Activated T-helper 2 cell treated with anti-CD3 and anti-CD28 coated beads, Interferon-gamma antibody, Interleukin-2, Interleukin-4, amounts not matched to agents 10 μg/mL and 5 μg/mL and 100 μg/mL, durations not matched to agents 14 hours and 24 hours and 36 hours (primary cell): ENCODE measurements at places on chromosomes 11 and 22. TPM values are rescaled to one million over a fixed set of nuclear protein-coding genes. Genes with fewer than 3 reads are reported as not detected.
A peak's percentile ranks its signal among the peaks of the same experiment; 100 is the strongest.

DNA sequence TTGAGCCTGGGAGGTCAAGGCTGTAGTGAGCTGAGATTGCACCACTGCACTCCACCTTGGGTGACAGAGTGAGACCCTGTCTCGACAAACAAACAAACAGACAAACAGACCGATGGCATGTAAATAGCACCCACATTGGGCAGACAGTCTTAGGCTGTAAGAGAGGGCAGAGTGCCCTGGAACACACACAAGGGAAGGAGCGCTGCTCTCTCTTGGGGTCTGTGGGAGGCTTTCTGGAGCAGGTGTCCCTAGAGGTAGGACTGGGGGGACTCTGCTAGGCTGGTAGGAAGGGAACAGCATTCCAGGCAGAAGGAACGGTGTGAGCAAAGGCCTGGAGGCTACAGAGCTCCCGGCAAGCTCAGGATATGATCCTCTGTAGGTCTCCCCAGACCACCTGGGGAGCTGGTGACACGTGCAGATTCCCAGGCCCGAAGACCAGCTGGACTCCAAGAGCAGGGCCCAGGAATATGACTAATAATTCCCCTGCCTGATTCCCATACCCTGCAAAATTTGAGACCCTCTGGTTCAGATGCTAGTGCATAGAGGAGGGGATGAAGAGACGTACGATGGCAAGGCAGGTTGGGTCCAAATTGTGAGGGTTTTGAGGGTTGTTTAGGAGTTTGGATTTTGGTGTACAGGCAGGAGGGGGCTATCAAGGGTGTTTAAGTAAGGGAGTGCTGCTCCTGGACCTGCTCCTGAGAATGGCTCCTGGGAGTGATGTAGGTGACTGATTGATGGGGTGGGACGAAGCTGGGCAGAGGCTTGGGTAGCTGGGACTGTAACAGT is 11.6 kb downstream of the SMIM38 start:
- no peaks in the 10 kb centered on the region for H3K36me3 ChIP-seq
- no peak overlapping the region for H3K4me3 ChIP-seq
- DNase-seq: no peak
- H3K27me3 ChIP-seq: peaks cover 9% of the 10 kb centered on the region
- H3K4me1 ChIP-seq: peaks cover 13% of the 10 kb centered on the region

- peaks cover 32% of the 10 kb centered on the region for H3K27me3 ChIP-seq
- H3K36me3 ChIP-seq: no peaks in the 10 kb centered on the region
- DNase-seq: no peak
- peaks cover 6% of the 10 kb centered on the region for H3K4me1 ChIP-seq
- no peak overlapping the region for H3K27ac ChIP-seq
These were observed 30.5 kb upstream of the PHOX2A start for GRCh38 chr11:72274435-72274834.

GRCh38 chr11:59754494-59754858 is 700 bp upstream of the STX3 start:
- peaks cover 3% of the 10 kb centered on the region for H3K36me3 ChIP-seq
- peaks cover 20% of the 10 kb centered on the region for H3K27me3 ChIP-seq
- no peak for DNase-seq
- peaks cover 15% of the 10 kb centered on the region for H3K4me1 ChIP-seq
- H3K27ac ChIP-seq: peak overlapping the region; percentile 61
- peak overlapping the region; percentile 92 for H3K4me3 ChIP-seq

DNA sequence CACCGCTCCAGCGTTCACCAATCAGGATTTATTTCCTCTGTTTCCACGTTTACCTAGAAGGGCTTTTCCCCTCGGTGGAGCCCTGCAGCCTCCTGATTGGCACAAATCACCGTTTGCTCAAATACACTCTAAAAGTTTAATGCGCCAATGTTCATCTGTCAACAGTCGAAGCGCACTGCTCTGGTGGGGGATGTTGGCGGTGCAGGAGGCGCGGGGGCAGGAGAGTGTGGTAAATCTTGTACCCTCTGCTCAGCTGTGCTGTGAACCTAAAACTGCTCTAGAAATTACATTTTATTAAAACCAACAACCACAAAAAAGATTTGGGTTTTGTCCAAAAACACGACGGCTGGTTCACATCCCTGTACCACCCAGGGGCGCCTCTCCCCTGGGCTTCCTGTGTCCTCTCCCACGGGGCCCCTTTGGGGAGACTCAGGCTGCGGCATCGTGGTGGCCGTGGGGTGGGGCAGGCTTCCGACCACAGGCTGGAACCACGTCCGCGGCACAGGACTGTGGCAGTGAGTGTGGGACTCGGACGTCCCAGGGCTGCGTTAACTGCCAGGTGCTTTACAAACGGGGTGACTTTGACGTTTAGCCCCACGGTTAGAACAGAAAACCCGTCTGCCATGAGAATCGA is 13.5 kb downstream of the TTLL8 start:
- peaks cover 12% of the 10 kb centered on the region for H3K27me3 ChIP-seq
- no peaks in the 10 kb centered on the region for H3K4me1 ChIP-seq
- no peak for DNase-seq
- H3K36me3 ChIP-seq: no peaks in the 10 kb centered on the region
- no peak overlapping the region for H3K27ac ChIP-seq

- no peak for DNase-seq
- H3K4me1 ChIP-seq: no peaks in the 10 kb centered on the region
- H3K36me3 ChIP-seq: no peaks in the 10 kb centered on the region
- no peak overlapping the region for H3K27ac ChIP-seq
- H3K4me3 ChIP-seq: no peak overlapping the region
- peaks cover 5% of the 10 kb centered on the region for H3K27me3 ChIP-seq
These were observed 51.7 kb upstream of the LDLRAD3 start for GRCh38 chr11:35892166-35892565.

DNA sequence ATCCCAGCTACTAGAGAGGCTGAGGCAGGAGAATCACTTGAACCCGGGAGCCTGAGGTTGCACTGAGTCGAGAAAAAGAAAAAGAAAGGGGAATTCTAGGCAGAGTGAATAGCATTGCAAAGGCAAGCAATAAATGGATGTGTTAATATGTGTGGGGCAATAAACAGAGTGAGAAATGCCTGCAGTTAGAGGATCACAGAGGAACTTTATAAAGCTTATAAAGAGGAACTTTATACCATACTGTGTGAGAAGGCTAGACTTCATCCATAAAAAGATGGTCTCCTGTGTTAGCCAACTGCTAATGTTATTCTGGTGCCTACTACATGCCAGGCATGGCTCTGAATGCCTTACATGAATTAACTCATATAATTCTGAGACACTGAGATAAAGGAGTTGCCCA is 841 bp downstream of the B3GNT6 start:
- no peak overlapping the region for H3K4me3 ChIP-seq
- H3K27me3 ChIP-seq: peaks cover 26% of the 10 kb centered on the region
- no peak overlapping the region for H3K27ac ChIP-seq

DNA sequence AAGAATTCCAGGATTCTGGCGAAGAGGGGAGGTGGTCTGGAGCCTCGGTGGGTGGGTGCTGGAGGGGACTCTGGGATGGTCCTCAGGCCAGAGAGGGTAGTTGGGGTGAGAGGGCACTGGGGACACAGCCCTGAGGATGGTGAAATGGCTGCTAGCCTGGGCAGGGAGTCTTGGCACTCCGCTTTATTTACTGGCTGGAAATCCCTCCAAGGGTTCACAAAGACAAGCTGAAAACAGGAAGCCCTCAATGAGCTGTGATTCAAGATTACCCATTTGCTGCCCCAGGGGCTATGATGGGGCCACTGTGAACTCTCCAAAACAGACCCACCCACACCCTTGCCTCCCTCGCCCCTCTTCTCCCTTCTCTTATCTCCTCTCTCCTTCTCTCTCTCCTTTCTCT is 71.9 kb downstream of the FBXO7 start:
- no peak overlapping the region for H3K27ac ChIP-seq
- H3K27me3 ChIP-seq: peaks cover 2% of the 10 kb centered on the region
- H3K4me3 ChIP-seq: no peak overlapping the region

DNA sequence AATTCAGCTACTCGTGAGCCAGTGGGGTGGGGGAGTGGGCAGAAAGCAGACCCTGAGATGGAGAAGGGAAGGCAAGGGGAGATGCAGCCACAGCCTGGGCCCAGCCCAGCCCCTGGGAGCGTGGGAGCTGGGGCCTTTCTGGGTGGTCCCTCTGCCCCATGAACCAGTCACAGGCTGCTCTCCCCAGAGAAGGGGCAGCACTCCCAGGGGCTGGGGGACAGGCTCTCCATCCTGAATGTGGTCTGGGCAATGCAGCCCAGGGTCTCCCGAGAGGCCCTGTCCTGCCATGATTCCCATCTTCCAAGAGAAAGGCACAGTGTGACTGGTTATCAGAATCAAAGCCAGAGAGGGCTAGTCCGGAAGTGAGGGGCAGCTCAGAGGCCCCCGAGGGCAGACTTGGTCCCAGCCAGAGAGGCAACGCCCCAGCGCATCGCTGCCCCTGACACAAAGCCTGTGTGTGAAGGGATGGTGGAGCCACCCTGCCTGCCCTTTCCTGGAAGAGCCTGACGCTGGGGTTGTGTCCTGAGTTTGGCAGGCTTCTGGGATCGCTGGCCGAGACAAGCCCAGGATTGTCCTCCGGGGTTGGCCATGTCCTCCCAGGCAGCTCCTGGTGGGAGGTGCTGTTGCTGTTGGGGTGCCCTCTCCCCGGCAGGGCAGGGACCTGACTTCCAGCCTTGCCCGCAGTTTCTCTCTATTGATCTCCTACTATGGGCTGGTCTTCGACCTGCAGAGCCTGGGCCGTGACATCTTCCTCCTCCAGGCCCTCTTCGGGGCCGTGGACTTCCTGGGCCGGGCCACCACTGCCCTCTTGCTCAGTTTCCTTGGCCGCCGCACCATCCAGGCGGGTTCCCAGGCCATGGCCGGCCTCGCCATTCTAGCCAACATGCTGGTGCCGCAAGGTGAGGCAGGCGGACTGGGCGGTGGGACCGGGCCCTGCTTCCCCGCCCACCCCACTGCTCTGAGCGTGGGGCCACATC is 23.8 kb upstream of the SLC22A12 start:
- peaks cover 4% of the 10 kb centered on the region for H3K4me1 ChIP-seq
- H3K27ac ChIP-seq: peak overlapping the region; percentile 24
- H3K4me3 ChIP-seq: no peak overlapping the region
- no peaks in the 10 kb centered on the region for H3K27me3 ChIP-seq

DNA sequence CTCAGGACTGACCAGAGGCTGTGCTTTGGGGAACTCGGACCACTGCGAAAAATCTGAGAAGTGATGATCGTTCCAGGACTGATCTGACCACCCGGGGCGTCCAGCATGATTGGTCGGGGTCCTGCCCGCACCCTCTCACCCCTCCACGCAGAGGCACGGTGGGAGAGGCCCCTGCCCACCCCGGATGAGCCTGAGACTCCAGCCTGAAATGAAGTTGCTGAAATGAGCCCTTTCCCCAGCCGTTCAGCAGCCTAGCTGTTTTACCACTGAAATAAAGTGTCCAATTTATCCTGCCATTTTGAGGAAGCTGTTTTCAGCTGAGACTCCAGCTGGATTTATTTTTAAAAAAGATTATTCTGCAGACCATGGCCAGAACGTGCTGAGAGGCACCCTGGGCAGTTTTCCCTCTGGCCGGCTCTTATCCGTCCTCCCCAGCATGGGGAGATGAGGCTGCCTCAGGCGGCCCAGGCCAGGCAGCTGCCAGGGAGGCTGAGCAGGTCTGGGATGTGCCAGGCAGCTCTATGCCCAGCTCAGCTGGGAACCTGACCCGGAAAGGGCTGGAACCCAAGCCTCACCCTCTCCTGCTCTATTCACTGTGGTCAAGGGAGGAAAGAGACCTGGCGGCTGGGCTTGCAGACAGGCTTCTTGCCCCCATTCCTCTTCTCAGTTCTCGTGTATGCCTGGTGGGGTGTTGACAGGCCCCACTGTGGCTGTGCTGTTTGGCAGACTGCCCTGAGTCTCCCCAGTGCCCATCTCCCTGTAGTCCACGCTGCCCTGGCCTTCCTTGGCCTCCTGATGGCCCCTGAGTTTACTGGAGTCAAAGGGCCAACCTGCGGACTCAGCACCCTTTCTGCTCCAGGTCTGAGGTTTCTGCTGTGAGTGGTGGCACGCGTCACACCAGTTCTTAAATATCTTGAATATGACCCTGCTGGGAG is 161.0 kb upstream of the B3GAT1 start:
- H3K4me3 ChIP-seq: no peak overlapping the region
- H3K27me3 ChIP-seq: peaks cover 11% of the 10 kb centered on the region

GRCh38 chr22:42645341-42645937 is 3.8 kb downstream of the CYB5R3 start:
- no peak overlapping the region for H3K4me3 ChIP-seq
- H3K36me3 ChIP-seq: peaks cover 2% of the 10 kb centered on the region
- H3K27me3 ChIP-seq: no peaks in the 10 kb centered on the region

GRCh38 chr22:29786031-29786430 is 18.9 kb downstream of the UQCR10 start:
- H3K36me3 ChIP-seq: peaks cover 26% of the 10 kb centered on the region
- no peak overlapping the region for H3K4me3 ChIP-seq
- no peaks in the 10 kb centered on the region for H3K27me3 ChIP-seq
- H3K27ac ChIP-seq: no peak overlapping the region
- no peak for DNase-seq

DNA sequence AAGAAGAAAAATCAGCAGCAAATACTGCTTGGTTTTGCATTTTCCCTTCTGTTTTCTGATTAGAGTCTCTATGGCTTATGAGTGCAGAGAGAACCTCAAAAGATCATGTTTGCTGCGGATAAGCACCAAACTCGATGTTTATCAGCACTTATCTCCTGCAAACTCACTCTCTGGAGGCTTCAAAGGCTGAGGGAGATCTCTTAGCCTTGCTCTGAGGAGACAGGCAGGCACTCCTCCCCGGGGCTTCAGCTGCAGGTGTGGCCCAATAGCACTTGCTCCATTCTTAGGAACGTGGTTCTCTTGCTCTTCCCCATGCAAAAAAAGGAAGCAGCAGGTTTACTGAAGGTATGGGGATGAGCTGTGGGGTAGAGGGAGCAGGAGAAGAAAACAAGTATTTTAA is 45.1 kb downstream of the FLI1 start:
- H3K4me3 ChIP-seq: peak overlapping the region; percentile 34
- no peaks in the 10 kb centered on the region for H3K27me3 ChIP-seq
- no peak for DNase-seq
- H3K4me1 ChIP-seq: peaks cover 58% of the 10 kb centered on the region
- H3K36me3 ChIP-seq: peaks cover 43% of the 10 kb centered on the region

The ACP2 gene
- total RNA-seq: 23.2 and 24.5 TPM in 2 replicates

The EPS8L2 gene
- 17.8 and 24.6 TPM in 2 replicates for total RNA-seq

The C22orf42 gene
- total RNA-seq: not detected in 2 replicates
